ENCODE measurements at places on chromosomes 2 and 18.

DNA sequence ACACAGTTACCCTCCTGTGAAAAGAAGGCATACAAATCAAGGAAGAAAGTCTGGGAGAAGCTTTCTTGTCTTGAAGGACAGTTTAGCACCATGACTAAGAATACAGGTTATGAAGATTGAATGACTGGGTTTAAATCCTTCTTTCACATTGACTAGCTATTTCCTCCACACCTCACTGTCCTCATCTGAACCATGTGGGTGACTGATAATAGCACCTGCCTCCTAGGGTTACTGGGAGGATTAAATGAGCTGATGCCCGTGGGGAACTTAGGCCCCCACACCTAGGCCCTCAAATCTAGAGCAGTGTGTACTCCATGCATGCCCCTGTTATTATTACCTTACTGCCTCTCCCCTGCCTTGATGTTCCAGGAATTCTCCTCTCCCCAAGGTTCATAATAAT lies 202.9 kb downstream of the FBXO15 start:
- DNase-seq: no peak

- no peak for DNase-seq
Measured at GRCh38 chr2:26556309-26557243, 78.7 kb upstream of the OTOF start.

DNA sequence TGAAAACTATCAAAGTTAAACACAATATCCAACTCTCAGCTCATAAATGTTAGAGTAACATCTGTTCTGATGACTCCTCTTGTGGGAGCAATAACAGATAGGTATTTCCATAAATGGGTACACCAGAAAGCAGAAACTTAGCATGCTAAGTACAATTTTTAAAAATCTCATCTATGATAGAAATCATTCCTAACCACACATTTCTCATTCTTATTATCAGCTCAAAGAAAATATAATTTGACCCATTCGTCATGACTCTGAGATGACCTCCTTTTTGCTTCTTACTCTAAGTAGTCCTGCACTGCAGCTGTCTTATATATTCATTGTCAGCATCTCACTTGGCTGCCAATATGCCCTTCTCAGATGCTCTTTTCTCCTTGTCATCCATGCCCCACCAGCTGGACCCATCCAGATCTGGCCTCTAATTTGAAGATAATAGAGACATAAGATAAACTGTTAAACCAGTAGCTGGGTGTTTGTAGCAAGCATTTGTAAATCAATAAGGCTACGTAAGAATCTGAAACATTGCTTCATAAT lies 298.3 kb downstream of the KCNS3 start:
- DNase-seq: no peak

DNA sequence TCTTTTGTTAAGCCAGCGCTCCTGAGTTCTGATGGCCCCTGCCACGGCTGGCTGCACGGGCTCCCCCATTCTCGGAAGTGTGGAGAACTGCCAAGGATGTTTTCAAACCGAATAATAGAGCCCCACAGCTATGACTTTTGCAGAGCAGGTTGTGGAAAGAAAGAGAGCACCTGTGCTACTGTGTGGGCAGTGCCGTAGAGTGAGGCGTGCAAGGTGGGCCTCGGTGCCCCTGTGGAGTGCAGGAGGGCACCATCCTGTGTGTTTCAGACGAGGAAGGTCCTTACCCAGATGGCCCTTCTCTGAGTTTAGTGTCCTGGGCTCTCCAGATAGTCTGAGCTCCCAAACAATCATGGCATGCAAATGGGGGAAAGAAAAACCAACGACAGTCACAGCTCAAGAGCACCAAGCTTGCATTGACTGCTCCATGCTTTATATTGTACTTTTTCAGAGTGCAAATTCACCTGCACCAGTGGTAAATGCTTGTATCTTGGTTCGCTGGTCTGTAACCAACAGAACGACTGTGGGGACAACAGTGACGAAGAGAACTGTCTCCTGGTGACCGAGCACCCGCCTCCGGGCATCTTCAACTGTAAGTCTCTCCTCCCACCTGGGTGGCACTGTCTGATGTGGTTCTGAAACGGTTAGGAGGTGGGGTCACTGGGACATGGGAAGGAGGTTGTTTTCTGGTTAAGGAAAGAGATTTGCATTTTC lies 219.4 kb downstream of the LDLRAD4 start:
- peak; percentile 66 for DNase-seq

DNA sequence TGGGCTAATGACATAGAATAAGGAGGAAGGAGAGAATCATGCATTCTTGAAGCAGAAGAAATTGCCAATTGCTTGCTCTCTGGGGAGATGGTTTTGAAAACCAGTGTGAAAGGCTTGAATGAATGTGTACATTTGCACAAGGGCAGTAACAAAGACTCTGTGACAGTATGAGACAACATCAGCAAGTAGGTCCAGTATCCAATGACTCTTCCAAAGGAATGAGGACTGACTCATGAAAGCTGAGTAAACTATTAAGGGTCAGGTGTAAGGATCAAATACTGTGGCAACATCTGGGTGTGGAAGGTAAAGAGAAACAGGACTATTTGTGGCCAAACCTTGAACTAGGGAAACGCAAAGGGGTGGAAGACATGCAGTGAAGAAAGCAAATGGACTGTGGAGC lies 886.0 kb upstream of the CHAC2 start:
- no peak for DNase-seq

DNA sequence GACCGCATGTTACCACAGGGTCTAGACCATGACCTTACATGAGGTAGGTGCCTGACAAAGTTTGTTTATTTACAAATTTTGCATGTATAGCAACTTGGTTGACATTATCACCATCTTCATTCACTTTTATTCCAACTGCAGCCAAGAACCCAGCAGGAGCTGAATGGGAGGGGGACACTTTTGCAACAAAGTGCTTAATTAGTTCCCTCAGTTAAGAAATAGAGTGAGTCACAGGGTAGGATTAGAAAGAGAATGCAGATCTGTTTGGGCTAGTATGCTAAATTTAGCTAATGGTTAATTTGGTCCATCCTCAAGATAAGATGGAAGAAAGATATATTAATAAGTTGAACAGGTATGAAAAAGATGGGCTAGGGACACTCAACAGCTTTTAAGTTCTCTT lies 678.9 kb downstream of the ARHGAP15 start:
- no peak for DNase-seq

GRCh38 chr2:101195871-101196661 lies 44.9 kb upstream of the TBC1D8 start:
- no peak for DNase-seq

GRCh38 chr18:31555971-31556747 lies 35.5 kb upstream of the TTR start:
- DNase-seq: peak; percentile 32

DNA sequence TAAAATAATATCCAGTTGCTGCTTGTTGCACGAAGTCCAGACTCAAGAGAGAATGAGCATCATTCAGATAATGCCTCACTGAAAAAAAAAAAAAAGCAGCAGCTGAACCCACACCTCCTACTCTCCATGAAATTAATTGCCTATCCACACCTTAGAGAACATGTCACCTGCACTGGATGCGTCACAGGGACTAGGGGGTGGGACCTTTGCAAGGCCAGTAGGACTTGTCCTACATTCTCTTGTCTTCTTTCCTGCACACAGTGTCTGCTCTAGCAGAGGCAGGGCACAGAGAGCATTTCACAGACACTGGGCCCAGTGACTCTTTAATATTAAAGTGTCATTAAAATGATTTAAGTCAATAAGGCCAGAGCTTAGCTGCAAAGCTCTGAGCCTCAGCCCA lies at the start of gene ABCA12:
Gene ABCA12 (minus strand): TSS at position 148 of the 400 bp plus-strand sequence. CDS start 418 bp downstream, outside the sequence.
- DNase-seq: no peak

GRCh38 chr2:65137197-65137775 lies 7.4 kb upstream of the RAB1A start:
- DNase-seq: no peak

DNA sequence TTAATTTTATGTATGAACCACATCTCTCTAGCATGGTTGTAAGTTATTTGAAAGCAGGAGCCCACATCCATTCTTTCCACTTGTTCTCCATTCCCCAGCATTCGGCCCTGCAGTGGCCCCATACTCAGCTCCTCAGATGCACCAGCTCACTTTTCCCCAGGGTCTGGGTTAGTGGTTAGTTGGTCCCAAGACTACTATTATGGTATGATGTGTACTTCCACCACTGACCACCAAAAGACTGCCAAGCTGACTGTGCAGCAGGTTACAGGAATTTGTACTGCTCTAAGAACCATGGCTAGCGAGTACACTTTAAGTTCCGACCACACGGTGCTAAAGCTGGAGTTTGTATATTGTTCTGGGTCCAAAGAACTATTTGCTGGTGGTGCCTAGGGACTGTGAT lies 413.6 kb upstream of the TCF4 start:
- DNase-seq: no peak

- no peak for DNase-seq
Measured at GRCh38 chr2:74332550-74333174, 10.6 kb downstream of the SLC4A5 start.

GRCh38 chr2:1770566-1771380 lies 26.5 kb upstream of the PXDN start:
- DNase-seq: no peak

DNA sequence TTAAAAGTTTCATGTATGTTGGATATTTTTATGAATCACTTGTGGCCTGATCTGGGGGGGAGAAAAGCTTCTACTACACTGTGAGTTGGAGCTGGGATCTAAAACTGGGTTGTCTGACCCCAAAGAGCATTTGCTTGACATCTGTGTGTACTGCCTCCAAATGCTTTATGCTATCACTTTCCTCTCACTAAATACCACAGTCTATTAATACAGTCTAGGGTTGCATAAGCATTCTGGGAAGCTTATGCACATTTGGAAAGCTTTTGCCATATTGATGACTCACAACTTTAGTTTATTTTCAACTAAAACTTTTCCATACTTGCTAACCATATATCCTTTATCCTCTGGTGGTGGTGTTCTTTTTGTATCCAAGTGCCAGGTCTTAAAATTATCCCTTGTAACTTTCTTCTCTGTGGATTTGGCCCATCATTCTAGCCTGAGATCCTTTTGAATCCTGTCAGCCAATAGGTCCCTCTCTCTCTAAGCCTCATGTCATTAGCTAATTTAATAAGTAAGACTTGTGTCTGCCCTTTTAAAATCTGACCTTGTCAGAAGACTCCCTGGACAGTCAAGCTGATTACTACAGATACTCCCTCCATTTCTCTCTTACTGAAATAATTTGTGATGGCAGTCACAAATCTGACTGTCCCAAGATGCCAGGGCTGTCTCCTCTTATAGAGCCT lies 72.7 kb downstream of the NXPH2 start:
- DNase-seq: no peak

GRCh38 chr2:72982781-72983499 lies 65.6 kb downstream of the EMX1 start:
- no peak for DNase-seq

GRCh38 chr2:62527478-62528210 lies 21.6 kb upstream of the TMEM17 start:
- no peak for DNase-seq

GRCh38 chr18:56869189-56869777 lies 218.1 kb downstream of the WDR7 start:
- no peak for DNase-seq

GRCh38 chr2:118913803-118914645 lies 28.0 kb upstream of the MARCO start:
- no peak for DNase-seq

- no peak for DNase-seq
Measured at GRCh38 chr2:173588931-173589369, 234.3 kb downstream of the CDCA7 start.

- DNase-seq: no peak
Measured at GRCh38 chr2:110124038-110124825, 8.6 kb upstream of the MALL start.

DNA sequence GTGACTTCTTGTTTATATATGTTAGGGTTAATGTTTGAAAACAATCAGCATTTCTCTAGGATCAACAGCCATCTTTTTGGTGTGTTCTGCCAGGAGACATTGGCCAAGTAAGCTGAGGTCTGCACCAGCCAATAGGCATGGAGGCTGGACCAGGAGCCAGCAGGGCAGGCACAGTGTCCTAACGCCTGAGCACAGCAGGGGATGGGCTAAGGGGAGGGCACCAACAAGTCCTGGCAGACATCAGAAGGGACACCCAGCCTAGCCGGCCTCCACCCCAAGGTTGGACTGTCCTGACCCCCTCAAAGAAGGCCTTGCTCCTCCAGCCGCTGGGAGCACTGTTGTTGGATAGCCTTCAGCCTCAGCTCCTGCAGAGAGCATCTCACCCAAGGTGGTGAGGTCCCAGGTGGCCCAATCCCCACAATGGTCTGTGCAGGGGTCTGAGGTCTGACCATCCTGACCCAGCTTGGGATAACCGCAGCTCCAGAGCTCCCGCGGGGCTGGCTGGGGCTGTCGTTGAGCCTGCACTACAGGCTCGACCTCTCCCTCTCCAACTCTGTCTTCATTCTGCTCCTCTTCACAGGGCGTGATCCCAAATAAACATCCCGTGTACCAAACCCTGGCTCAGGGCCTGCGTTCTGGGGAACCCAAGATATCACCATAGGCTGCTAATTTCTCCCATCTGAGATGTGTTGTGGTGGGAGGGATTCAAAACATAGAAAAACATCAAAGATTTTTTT lies 8.1 kb downstream of the TEX44 start:
- DNase-seq: no peak

DNA sequence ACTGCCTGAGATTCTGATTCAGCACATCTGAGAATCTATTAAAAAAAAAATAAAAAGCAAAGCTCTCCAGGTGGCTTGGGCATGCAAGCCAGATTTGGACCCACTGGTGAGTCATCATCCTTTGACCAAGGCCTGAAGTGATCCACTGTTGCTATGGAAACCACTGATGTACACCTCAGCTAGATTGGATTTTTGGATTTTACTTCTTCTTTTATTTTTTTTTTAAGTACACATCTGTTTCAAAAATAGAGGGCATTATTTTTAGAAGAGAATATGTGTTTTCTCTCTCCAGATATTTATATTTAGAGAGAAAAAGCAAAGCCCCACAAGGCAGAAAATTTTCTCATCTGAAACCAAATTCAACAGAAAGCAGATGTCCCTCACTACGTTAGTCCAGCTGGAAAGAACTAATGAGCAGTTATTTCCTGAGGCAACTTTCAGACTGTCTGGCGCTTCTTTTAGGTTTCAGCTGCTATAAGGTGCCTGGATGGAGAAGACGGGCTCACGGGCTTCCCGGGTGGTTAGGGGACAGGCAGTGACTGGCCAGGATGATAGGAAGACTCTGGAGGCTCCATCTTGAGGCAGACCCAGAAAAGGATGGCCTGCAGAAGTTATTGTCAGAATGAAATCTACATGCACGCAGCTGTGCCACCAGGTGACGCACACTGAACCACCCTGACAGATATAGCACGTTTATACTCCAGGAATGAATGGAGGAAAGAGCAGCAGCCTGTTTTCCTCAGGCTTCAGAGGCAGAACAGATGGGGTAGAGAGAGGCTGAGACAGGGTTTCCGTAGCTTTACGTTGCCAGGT lies 50.5 kb downstream of the MRPL35 start:
- DNase-seq: no peak
